EL (cell line): ENCODE measurements at places on chromosomes 7 and 10.
A peak's percentile ranks its signal among the peaks of the same experiment; 100 is the strongest.

DNA sequence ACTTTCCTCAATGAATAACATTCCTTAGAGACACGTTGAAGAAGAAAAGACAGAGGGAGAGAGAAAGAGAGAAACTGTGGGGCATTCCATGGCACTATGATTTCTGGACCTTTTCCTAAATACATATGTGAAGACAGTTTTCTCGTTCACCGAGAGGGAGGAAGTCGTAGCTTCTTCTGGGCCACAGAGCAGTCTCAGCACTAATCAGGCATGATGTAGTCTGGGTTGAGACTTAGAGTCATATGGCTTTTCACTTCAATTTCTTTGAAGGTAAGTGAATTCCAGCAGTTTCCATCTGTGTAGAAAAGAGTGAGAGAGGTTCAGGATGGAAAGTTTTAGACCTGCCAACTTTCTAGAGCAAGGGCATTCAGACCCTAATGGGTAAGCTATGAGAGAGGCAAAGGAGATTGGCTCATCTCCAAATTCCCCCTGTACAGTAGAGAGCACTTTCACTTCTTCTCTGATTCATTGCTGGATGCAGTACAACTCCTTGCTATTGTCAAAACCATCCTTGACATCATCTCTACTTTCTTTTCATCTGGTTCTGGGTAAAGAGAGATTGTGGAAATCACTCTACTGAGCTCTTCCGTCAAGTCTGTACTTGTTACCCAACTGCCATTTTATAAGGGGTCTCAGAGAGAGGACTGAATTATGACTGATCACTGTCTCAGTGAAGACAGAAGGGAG, 31.5 kb upstream of the OR9A4 start:
- no peak for DNase-seq

DNA sequence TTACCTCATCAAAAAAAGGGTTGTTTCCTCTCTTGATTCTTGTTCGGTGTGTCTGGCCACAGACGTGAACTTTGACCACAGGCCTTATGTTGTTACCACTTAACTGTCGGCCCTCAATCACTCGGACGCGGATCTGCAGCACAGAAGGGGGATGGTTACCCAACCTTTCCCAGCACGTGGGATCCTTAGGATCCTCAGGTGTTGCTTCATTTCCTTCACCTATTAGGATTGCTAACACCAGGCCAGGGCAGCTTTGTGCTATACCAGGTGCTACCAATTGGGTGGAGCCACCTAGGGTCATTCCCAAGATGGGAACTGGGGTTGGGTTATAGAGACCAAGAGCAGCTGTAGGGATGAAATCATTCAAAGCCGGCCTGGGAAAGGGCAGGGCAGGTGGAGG, 73.4 kb downstream of the MYOF start:
- DNase-seq, result no peak

DNA sequence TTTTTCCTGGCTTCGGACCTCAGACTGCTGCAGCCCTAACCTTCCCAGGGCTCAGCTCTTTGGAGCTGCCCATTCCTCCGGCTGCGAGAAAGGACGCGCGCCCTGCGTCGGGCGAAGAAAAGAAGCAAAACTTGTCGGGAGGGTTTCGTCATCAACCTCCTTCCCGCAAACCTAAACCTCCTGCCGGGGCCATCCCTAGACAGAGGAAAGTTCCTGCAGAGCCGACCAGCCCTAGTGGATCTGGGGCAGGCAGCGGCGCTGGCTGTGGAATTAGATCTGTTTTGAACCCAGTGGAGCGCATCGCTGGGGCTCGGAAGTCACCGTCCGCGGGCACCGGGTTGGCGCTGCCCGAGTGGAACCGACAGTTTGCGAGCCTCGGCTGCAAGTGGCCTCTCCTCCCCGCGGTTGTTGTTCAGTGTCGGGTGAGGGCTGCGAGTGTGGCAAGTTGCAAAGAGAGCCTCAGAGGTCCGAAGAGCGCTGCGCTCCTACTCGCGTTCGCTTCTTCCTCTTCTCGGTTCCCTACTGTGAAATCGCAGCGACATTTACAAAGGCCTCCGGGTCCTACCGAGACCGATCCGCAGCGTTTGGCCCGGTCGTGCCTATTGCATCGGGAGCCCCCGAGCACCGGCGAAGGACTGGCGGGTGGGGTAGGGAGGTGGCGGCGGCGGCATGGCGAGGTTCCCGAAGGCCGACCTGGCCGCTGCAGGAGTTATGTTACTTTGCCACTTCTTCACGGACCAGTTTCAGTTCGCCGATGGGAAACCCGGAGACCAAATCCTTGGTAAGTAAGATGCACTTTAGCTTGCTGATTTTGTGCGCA, at the start of gene PLXDC2:
PLXDC2 (plus strand) TSS at position 22 of the 820 bp plus-strand sequence.
- DNase-seq, result peak; percentile 7

DNA sequence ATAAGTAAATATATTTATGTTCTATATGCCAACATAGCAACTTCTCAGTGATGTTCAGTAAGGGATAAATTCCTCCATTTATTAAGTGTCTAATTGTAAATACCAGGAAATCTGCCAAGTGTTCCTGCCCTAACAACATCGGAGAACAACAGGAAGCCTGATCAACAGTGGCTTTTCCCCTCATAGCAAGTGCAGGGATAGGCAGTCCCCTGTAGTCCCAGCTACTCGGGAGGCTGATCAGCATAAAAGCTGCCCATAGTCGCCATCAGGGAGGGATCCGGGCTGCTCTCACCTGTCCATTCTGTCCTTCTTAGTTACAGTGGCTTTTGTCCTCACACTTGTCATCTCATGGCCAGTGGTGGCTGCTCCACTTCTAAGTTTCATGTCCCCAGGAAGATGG, 141.3 kb downstream of the IDE start:
- no peak for DNase-seq

DNA sequence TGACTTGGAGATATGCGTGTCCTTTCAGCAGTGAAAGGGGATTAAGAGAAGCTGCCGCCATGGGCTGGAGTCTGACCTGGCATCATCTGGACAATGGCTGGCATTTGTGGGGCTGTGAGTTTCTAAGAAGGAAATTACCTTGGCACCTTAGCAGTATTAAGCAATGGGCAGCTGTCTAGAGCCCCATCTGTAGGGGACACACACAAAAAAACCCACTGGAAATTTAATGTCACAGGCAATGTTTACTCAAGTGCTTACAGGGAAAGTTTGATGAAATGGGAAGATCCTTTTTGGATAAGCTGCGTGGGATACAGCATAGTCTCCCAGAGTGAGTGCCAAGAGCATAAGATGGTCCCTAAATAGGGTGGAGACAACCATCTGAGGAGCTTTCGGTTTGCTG, 25.0 kb downstream of the ADRA2A start:
- DNase-seq, result no peak

DNA sequence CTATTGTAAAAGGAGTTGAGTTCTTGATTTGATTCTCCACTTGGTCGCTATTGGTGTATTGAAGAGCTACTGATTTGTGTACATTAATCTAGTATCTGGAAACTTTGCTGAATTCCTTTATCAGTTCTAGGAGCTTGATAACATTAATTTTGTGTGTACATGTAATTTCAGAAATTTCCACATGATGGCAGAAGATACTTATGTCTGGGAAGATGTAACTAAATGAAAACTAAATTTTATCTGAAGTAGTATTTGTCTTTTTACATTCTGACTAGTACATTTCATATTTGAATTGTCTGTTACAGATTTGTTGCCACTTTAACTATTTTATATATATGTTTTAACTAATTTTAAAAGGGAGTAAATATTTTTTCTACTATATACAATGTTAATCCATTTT, 27.6 kb downstream of the SDHAF3 start:
- DNase-seq, result peak; percentile 29

DNA sequence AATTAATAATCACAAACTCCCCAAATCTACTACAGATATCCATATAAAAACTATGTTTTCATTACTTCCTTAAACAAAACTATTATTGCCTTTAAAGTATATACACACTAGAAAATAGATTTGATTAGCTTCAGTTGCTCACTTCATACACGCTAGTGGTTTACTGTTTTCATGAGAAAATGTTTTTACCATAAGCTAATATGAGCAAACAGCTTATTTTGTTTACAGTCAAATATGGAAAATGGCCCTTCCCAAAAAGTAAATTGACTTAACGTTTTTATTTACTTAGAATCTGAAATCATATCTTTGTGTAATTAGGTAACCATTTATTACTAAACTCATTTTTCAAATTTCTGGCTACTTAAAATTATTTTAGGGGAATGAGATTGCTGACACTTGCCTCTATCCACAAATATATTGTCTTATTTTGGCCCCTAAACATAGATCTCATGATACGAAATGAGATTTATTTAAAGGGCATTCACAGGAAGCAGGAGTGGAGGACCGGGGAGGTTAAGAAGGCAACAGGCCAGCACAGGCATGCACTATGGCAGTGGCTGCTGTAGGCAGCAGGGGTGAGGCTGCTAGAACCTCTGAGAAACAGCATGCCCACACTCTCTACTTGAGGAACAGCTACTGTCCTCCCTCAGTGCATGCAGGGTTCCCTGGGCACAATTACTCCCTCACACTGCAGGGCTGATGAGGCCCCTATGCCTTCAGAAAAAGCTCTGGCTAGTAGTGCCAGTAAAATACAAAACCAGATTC, 29.6 kb upstream of the SOSTDC1 start:
- DNase-seq, result no peak
